ENCODE measurements at places on chromosomes 12 and 14. TPM values are rescaled to one million over a fixed set of nuclear protein-coding genes. Genes with fewer than 3 reads are reported as not detected.

DNA sequence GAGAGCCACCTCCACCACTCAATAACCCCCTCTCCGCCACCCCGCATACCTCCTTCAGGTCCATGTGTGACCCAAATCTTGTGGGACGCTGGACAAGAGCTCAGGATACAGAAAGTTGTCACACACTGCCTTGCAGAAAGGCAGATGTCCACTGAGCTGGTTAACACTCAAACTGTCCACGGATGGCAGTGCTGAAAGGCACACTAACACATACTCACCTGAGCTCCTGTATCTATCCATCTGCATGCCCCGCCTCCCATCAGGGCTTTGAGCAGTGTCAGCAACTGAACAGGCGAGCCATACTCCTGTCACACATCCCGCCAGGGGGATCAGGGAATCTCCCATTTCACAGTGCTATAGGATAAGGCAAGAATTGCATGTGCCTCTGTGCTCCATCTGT, 642.0 kb downstream of the GALC start:
- DNase-seq, result no peak

The FSCB gene
- polyA plus RNA-seq, result not detected

The TAS2R9 gene
- polyA plus RNA-seq, result not detected

The CCNB1IP1 gene
- polyA plus RNA-seq, result 118 TPM

The RFLNA gene
- polyA plus RNA-seq, result 6.1 TPM

Measured in right renal pelvis (tissue), 4 donors.